ENCODE measurements at places on chromosomes 6 and 20.
A peak's percentile ranks its signal among the peaks of the same experiment; 100 is the strongest.

- DNase-seq, result no peak
- H3K36me3 ChIP-seq, result no peaks in the 10 kb centered on the region
- H3K4me1 ChIP-seq, result no peaks in the 10 kb centered on the region
- no peak overlapping the region for H3K27ac ChIP-seq
Observed at GRCh38 chr6:96059586-96059985, 43.8 kb downstream of the FUT9 start.

DNA sequence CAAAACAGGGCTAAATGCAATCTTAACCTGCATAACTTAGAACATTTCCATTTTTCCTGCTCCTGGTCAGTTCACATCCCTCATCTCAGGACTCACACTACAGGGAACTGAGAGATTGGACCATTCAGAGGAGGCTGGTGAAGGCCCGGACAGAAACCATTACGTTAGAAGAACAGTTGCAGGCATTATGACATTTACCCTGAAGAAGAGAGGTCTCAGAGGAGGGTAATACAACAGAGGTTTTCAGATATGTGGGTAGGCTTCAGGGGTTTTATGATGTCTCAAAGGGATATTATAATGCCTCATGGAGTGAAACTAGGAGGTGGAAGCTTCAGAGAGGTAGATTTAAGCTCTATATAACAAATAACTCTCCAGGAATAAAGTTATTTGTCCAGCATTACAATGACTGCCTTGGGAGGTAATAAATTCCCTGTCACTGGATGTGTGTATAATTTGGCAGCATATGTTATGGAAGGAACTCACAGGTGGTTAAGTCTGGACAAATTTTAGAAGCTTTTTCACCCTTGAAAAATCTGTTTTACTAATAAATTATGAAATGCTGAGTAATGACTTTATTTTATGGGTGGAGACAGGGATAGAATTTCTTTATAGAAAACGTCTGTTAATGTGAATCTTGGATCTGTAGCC is 36.7 kb upstream of the RIPOR2 start:
- peaks cover 30% of the 10 kb centered on the region for H3K4me1 ChIP-seq
- H3K27ac ChIP-seq, result no peak overlapping the region
- H3K36me3 ChIP-seq, result peaks cover 20% of the 10 kb centered on the region
- no peak for DNase-seq
- H3K27me3 ChIP-seq, result no peaks in the 10 kb centered on the region
- no peak overlapping the region for H3K4me3 ChIP-seq

DNA sequence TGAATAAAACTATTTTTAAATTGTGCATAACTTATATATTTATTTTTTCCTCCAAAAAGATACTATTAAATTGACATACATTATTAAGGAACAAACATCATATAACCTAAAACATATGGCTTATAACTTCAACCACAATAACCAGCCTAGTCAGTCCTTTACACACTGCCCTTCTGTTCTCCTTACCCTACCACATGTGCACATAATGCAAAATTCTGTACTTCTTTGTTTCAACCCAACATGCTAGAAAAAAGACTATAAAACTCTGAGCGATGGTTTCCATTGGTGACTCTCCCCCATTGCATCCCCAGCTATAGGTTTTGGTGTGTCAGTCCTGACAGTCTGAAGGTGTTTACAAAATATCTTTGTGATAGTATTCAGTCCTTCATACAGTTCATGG is 14.8 kb upstream of the TTK start:
- no peak for DNase-seq
- no peaks in the 10 kb centered on the region for H3K27me3 ChIP-seq
- no peaks in the 10 kb centered on the region for H3K4me1 ChIP-seq
- no peak overlapping the region for H3K27ac ChIP-seq

- H3K27ac ChIP-seq, result no peak overlapping the region
- H3K27me3 ChIP-seq, result no peaks in the 10 kb centered on the region
- H3K4me3 ChIP-seq, result no peak overlapping the region
- peaks cover 3% of the 10 kb centered on the region for H3K36me3 ChIP-seq
- no peak for DNase-seq
- no peaks in the 10 kb centered on the region for H3K4me1 ChIP-seq
Observed at GRCh38 chr20:25271486-25272222, 23.8 kb downstream of the PYGB start.

DNA sequence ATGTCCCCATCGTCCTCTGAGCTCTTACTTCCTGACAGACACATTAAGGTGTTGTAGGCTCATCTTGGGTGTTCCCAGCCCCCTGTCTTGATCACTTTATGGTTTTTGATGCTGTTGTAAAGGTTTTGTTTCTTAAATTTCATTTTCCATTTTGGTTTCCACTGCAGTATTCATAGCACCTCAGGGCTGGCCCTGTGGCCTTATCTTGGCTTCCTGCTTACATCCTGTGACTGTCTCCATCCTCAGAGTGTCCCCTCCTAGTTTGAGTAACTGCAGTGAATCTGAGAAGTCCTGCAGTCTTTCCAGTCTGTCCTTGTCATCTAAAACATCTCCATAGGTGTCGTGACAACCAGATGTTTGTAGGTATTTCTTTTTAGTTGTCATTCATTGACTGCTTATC is 50.9 kb downstream of the JARID2 start:
- peaks cover 86% of the 10 kb centered on the region for H3K4me1 ChIP-seq
- H3K36me3 ChIP-seq, result peaks cover 24% of the 10 kb centered on the region
- H3K27ac ChIP-seq, result peak overlapping the region; percentile 92
- DNase-seq, result peak; percentile 79

DNA sequence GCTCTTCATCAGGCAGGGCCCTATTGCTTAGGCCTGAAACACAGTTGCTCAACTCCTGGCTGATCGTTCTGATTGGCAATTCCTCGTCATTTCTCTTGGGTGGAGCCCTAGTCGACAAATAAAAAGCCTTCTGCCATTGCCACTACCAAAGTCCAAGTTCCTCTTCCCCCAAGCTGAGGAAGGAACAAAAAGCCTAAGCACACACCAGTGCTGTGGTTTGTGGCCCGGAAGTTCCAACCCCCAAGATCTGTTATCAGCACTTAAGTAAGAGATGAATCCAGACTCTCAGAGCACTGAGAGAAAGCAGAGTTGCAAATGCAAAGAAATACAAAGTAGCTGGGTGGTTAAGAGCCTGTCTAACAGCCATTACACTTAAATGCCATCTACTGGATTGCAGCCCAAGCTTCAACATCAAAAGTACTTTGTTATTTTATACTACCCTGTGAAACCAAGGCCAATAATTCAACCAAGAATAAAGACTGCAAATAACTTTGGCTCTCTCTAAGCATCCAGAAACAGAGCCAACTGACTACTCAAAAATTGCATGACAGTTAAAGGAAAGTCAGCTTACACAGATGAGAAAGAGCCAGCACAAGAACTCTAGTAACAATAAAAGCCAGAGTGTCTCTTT is 1024.0 kb downstream of the GRIK2 start:
- DNase-seq, result peak; percentile 39
- no peak overlapping the region for H3K4me3 ChIP-seq
- no peaks in the 10 kb centered on the region for H3K36me3 ChIP-seq
- peaks cover 3% of the 10 kb centered on the region for H3K4me1 ChIP-seq
- no peaks in the 10 kb centered on the region for H3K27me3 ChIP-seq

All from activated CD8-positive, alpha-beta memory T cell treated with anti-CD3 and anti-CD28 coated beads, Interleukin-2, amount 10 ng/mL, durations not matched to agents 7 days and 5 days (primary cell).